Caco-2 (cell line): ENCODE measurements at places on chromosomes 1 and 21.

DNA sequence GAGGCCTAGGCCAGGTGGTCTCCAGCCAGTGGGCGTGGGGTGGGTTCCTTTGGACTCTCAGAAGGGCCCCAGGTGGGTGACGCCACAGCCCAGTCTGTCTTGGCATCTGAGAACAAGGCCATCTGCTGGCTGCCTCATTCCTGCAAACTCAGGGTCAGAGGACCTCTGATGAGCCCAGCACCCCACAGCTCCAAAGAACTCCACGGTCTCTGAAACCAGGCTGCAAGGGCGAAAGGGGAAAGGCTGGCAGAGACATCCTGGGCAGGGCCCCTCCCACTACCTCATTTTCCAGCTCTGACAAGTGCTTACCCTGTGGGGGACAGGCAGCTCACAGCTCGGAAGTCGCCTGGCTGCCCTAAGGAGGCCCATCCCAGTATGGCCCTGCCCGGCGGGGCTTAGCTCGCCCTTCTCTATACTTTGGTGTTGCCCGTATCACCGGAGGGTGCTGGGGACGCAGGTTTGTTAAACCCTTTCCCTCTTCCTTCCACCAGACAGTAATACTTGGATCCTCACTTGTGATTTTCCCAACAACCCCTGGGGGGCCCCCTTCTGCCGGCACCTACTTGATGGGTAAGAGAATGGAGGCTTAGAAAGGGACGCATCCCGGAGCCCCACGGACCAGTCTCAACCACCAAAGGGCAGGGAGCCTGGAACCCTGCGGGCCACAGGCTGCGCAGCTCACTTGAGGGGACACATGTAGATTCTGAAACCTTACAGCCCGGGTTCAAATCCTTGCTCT, 10.9 kb upstream of the EDN2 start:
- peaks cover 37% of the 10 kb centered on the region for H3K4me1 ChIP-seq
- H3K27me3 ChIP-seq: no peaks in the 10 kb centered on the region

DNA sequence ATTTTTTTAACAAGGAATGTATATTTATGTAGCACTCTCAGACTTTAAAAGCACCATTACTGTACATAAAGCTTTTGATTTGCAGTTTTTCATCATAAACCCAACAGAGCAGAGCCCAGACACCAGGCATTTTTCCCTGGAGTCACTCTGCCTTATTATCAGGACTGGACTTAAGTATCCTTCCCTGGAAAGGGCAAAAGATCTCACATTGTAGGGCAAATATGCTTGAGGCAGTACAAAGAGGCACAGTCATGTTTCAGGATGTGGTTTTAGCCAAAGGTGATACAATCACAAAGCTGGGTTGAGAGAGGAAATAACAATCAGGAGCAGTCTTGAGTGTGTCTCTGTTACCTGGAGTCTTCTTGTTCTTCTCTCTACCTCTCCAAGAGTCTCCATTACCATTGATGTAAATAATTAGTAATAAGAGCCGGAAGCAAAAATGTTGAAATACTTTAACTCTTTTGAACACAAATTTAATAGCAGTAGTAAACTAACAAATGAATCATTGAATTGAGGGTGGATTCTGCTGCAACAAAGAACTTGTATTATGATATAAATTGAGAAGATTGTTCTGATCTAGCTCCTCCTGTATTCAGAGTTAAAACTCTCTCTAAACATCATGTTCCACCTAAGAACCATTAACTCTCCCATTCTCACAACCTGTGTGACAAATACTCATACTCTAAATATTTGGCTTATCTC, 160.5 kb downstream of the LTN1 start:
- H3K36me3 ChIP-seq: no peaks in the 10 kb centered on the region
- no peak overlapping the region for H3K4me3 ChIP-seq
- H3K27me3 ChIP-seq: no peaks in the 10 kb centered on the region

- peak overlapping the region; percentile 52 for H3K4me3 ChIP-seq
- no peaks in the 10 kb centered on the region for H3K27me3 ChIP-seq
- no peak overlapping the region for H3K27ac ChIP-seq
Measured at GRCh38 chr21:45982092-45982757, 655 bp downstream of the COL6A1 start.

- no peaks in the 10 kb centered on the region for H3K27me3 ChIP-seq
- no peak overlapping the region for H3K4me3 ChIP-seq
- no peaks in the 10 kb centered on the region for H3K36me3 ChIP-seq
- DNase-seq: peak; percentile 68
- peaks cover 7% of the 10 kb centered on the region; the same call in 1 of the 2 replicates for H3K4me1 ChIP-seq
Measured at GRCh38 chr1:67149179-67149770, 14.5 kb upstream of the C1orf141 start.

DNA sequence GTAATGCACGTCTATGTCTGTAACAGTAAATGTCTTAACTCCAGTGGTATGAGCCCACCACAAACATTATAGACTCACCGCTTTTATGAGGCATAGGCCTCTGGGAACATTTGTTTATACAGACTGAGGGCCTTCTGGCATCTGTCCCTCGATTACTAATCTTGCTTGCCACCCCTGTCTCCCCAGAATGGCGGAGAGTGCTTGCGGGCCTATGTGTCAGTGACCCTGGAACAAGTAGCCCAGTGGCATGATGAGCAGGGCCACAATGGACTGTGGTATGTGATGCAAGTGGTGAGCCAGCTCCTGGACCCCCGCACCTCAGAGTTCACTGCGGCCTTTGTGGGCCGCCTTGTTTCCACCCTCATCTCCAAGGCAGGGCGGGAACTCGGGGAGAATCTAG, 18.3 kb upstream of the SHISA4 start:
- H3K27me3 ChIP-seq: no peaks in the 10 kb centered on the region
- H3K27ac ChIP-seq: no peak overlapping the region
- no peak for DNase-seq
- peaks cover 4% of the 10 kb centered on the region for H3K36me3 ChIP-seq

GRCh38 chr1:186022184-186022583, 288.0 kb downstream of the HMCN1 start:
- H3K4me1 ChIP-seq: no peaks in the 10 kb centered on the region
- H3K27ac ChIP-seq: no peak overlapping the region
- no peak for DNase-seq
- no peaks in the 10 kb centered on the region for H3K36me3 ChIP-seq
- no peak overlapping the region for H3K4me3 ChIP-seq
- H3K27me3 ChIP-seq: no peaks in the 10 kb centered on the region

DNA sequence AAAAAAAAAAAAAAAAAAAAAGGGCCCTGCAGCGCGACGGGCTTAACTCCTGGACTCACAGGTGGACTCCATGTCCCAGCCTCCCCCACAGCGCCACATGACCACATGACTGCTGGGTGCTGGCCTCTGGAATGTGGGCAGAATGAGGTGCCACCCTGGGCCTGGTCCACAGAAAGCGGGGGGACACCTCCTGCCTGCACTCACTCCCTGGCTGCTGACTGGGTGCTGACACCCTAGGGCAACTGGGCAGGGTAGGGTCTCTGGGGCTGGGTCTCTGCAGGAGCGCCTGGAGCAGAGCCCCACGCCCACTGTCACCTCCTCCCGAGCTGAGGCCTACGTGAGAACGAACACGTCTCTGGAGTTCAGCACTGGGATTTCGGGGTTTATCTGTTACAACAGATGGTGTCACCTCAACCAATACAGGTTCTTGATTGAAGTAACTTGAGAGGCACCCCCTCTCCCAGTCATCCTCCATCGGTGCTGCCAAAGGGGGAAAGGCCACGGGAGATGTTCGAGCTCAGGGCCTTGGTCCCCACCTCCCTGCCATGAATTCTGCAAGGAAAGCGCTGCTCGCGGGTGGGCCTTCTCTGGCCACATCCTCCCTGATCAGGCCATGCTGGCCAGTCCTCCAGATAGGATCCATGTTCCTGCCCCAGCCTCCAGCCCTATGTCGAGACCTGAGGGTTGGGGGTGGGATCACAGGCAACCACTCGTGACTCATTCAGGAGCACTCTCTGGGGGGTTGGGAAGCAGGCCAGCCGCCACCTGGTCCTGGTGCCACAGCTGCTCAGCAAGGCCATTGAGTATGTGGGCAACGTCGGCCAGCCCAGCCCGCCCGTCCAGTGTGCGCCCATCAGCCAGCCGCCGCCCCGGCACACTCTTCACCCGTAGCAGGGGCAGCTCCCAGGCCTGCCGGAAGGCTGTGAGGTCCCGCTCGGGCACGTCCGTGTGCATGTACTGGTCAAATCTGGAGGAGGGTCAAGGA, 5.4 kb downstream of the CPLANE2 start:
- no peaks in the 10 kb centered on the region for H3K4me1 ChIP-seq
- no peaks in the 10 kb centered on the region for H3K36me3 ChIP-seq
- no peak overlapping the region for H3K27ac ChIP-seq
- no peak overlapping the region for H3K4me3 ChIP-seq
- H3K27me3 ChIP-seq: no peaks in the 10 kb centered on the region

- no peak overlapping the region for H3K4me3 ChIP-seq
- no peaks in the 10 kb centered on the region for H3K27me3 ChIP-seq
- DNase-seq: no peak
- H3K36me3 ChIP-seq: peaks cover 1% of the 10 kb centered on the region; the same call in 1 of the 2 replicates
- H3K4me1 ChIP-seq: peaks cover 24% of the 10 kb centered on the region
Measured at GRCh38 chr1:156091610-156092009, 9.3 kb upstream of the MEX3A start.

DNA sequence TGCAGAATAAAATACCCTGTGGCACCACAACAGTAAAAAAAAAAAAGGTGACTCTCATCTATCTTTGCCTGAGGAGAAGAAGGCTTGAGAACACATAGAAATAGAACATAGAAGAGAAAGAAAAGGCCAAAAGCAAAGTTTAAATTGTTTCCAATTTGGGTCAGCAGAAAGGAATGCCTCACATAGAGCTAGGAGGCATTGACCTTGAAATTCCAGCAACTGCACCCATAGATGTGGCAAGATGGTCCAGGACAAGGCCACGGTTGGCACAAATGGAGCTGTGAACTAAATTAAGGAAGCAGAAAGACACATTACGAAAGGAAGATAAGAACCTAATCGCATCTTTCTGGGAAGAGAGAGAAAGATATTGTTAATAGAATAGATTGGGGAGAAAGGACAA, 588.3 kb downstream of the LMO4 start:
- no peaks in the 10 kb centered on the region for H3K36me3 ChIP-seq
- no peak overlapping the region for H3K27ac ChIP-seq
- H3K27me3 ChIP-seq: no peaks in the 10 kb centered on the region
- no peaks in the 10 kb centered on the region for H3K4me1 ChIP-seq
- no peak for DNase-seq
- no peak overlapping the region for H3K4me3 ChIP-seq
